ENCODE measurements at places on chromosomes 2 and 18.

- no peak for DNase-seq
These were observed 143.1 kb downstream of the PTH2R start for GRCh38 chr2:208549546-208550158.

DNA sequence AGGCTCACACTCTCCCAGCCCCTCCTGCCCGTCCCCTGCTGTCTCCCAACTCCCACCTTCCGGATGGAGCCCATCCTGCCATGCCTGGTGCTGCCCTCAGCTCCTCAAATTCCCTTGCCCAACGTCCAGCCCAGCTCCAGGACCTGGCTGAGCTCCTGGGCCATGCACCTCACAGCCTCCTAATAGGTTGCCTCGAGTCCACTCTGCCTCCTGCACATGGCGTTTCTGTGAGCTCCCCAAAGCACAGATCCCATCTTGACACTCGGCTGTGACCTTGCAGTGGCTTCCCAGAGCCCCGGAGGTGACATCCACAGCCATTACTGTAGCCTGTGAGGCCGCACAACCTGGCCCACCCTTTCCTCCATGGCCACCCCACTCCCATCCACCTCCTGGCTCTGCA lies 191.9 kb upstream of the SALL3 start:
- DNase-seq = no peak

DNA sequence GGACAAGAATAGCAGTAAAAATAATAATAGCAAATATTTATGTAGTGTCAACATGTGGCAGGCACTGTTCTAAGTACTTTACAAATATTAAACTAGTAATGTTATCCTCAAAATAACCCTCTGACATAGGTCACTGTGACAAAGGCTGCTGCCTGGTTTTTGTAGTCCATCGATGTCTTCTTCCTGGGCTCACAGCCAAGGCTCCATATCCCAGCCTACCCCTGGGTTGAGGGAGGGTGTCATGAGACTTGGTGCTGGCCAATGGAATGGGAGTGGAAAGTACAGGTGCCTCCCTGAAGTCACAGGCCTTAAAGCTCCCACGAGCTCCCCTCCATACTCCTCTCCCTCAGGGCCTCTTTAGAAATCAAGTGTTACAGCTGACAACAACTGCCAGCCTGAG lies 159.3 kb downstream of the CYRIA start:
- DNase-seq = no peak

DNA sequence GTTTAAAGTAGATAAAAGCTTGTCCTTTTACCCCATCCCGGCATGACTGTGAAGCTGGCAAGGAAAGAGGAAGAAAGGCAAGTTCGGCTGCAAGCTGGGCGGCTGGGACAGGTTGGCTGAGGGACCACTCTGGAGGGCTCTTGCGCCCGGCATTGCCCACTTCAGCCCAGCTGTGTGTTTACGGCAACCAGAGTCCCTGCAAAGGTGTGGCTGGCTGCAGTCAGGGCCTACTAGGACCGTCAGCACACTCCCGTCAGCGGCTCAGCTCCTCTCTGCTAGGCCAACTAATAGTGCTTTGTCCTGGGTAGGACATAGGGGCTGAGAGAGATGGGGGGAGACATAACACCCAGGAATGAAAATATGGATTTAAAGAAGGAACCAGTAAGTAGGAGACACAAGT lies 11.7 kb upstream of the SAP130 start:
- no peak for DNase-seq
